ENCODE measurements at places on chromosomes 5 and 9.

DNA sequence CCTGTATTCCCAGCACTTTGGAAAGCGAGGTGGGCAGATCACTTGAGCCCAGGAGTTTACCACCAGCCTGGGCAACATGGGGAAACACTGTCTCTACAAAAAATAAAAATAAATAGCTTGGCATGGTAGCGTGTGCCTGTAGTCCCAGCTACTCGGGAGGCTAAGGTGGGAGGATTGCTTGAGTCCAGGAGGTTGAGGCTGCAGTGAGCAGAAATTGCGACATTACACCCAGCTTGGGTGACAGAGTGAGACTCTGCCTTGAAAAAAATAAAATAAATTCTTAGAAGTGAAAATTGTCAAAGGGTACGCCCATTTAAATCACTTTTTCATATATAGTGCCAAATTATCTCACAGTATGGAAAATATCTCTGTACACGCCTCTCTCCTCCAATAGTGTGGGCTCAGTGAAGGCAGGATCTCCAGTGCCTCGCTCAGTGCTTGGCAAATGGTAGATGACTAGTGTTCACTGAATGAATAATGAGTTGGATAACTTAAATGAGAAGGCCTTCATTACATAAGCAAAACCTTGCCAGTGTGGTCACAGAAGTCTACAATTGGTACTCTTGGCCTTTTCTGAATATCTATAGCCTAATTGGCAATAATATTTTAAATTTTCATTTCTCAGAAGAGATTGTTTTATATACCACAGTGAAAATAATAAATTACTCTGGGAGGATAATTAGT lies 9.4 kb upstream of the CCL28 start:
- no peak for DNase-seq

- DNase-seq = no peak
These were observed 8.2 kb downstream of the AP3B1 start for GRCh38 chr5:78286290-78286689.

- no peak for DNase-seq
These were observed 36.2 kb upstream of the MEGF9 start for GRCh38 chr9:120750421-120750820.

DNA sequence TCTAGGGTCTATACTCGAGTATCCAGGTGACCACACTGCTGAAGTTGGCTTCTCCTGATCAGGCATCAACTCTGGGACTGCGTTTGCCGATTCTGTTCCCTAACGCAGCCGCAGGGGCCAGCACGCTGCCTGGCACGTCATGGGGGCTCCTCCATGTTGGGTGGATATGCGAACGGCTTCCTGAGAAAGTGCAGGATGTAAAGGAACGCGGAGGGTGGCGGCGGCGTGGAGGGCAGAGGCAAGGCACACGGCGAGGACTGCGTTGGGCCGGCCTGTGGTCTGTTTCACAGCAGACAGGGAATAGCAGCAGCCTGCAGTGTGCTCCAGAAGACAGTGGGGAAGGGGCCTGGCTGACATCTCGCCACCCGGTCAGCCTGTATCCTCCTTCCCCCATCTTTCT lies 3.8 kb downstream of the LCN10 start:
- no peak for DNase-seq

GRCh38 chr9:106619211-106619610 lies 243.8 kb upstream of the ZNF462 start:
- DNase-seq = no peak

- peak; percentile 95 for DNase-seq
These were observed at the start of gene HNRNPA0 for GRCh38 chr5:137754188-137754960. Gene HNRNPA0 (minus strand): TSS chr5:137754363. CDS start chr5:137754066, 297 bp downstream.

- no peak for DNase-seq
These were observed 487.0 kb upstream of the TNC start for GRCh38 chr9:115604831-115605483.

GRCh38 chr5:320524-321229 lies 837 bp upstream of the AHRR start:
- no peak for DNase-seq

DNA sequence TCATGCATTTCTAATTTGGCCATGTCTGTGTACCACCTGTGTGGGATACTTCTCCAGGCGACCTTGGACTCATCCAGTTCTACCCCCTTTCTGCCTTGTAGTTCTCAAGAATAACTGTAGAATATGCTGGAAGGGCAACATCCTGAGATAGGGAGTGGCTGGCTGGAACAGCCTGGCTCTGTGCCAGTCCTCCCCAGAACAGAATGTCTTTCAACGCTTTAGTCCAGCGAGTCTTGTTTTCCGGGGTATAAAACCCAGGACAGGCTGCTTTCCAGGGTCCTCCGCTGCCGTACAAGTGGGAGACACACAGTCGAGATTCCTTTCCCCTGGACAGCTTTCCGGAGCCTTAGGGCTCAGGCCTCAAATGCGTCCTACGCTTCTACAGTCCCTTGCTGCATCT lies 45.4 kb upstream of the XPA start:
- no peak for DNase-seq

DNA sequence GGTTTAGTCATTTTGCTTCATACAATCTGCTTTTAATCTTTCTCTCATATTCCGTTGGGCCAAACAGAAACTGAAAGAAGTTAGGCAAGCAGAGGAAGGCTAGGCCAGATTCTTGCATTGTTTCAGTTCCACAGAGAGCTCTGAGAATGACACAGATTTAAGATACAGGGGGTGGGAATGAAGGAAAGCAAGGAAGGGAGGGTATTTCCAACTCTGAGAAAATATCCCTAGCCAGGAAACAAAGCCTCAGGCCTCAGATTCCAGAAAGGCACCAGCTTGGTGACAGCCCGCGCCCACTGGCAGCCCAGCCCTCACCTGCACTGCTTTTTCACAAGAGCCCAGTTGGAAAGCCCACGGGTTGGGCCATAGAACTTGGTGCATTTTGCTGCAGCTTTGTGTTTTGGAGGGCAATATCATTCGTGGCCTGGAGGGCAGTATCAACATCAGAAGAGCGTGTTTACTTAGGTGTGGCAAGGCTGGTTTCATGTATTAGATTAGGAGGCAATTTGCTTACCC lies 63.5 kb downstream of the ENC1 start:
- DNase-seq = no peak

DNA sequence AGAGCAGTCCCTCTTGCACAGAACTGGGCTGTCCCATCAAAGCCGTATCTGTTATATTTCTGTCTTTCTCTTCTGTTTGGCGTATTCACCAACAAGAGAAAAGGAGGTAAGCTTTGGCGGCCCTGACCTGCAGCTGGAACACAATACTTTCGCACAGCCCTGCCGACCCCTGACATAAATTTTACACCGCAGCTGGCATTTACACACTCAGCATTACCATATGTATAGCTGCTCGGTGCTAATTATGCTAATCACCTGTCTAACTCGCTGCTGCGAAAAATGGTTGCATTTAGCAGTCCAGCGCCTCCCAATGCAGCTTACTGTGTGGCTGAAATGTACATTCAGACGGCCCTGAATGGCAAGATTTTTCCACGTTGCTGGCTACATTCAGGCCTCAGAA lies 20.8 kb downstream of the PTCH1 start:
- DNase-seq = no peak

DNA sequence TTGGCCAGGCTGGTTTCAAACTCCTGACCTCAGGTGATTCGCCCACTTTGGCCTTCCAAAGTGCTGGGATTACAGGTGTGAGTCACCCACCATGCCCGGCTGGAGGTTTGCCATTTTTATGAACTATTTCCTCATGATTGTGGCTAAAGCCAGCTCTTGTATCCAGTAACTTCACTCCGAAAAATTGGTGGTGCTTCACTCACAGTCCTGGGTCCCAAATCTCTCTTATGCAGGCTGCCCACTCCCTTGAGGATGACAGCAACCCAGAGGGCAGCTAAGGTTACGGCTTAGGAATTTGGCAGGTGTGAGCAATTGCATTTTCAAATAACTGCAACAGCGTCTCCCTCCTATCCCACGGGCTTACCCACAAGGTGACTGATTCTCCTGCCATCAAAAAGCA lies 23.4 kb upstream of the FUBP3 start:
- no peak for DNase-seq

DNA sequence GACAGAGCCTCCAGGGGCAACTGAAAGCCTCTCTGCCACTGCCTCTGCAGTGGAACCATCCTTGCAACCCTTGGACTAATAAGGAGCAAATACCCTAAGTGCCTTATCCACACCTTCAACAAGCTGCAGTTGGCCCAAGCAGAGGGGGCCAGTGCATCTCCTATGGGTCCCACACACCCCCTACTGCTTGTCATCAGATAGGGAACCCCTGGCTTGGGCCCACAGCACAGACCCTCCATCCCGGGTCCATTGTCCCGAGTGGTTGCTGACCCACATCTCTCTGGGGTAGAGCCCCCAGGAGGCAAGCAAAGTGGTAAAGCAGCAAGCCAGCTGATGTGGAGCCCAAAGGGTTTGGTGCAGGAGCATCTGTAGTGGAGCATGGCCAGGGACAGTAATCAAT lies 119.5 kb downstream of the PJA2 start:
- DNase-seq = no peak

DNA sequence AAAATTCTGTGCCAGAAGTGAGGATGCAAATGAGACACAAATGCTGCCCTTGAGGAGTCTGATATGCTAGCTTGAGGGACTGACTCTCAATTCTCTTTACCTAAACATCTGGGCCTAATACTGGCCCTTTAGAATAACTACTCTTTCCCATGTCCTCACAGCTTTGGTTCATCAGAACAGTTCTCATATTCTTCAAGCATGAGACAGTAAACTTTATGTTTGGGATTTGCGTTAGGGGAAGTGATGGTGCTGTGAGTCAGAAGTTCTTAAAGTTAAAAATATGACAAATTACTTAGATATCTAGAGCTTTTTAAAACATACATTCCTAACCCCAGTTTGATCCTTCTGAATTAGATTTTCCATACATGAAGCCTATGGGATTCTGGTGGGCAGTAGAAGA lies 665.0 kb upstream of the RGMB start:
- no peak for DNase-seq

DNA sequence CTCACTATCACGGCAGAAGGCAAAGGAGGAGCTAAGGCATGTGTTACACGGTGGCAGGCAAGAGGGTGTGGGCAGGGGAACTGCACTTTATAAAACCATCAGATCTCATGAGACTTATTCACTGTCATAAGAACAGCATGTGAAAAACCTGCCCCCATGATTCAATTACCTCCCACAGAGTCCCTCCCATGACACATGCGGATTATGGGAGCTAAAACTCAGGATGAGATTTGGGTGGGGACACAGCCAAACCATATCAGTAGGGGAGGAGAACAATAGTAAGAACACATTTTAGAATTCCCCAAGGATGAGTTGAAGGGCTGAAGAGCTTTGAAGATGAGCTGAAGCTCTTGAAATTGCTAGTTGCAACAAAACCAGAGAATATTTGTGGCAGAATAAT lies 287.9 kb downstream of the SMARCA2 start:
- no peak for DNase-seq

DNA sequence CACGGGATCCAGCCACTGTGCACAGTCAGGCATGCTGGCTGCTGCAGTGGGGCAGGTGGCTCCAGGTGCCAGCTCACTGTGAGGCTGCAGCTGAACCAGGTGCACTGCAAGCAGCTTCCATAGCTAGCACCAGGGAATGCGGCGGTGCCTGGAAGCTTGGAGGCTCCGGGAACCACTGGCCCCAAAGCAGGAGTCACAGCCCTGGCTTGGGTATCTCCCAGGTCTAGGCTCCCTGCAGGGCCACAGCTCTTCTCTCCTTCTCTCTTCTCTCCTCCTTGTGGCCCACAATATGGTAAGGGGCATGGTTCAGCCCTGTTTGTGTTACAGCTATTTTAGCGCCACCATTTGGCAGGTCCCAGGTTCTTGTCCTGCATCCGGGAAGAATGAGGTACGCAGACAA lies 6.7 kb upstream of the MTMR12 start:
- DNase-seq = no peak

Measured in CD4-positive, CD25-positive, alpha-beta regulatory T cell (primary cell).